Foreskin fibroblast (primary cell): ENCODE measurements at places on chromosomes 16 and 17.

DNA sequence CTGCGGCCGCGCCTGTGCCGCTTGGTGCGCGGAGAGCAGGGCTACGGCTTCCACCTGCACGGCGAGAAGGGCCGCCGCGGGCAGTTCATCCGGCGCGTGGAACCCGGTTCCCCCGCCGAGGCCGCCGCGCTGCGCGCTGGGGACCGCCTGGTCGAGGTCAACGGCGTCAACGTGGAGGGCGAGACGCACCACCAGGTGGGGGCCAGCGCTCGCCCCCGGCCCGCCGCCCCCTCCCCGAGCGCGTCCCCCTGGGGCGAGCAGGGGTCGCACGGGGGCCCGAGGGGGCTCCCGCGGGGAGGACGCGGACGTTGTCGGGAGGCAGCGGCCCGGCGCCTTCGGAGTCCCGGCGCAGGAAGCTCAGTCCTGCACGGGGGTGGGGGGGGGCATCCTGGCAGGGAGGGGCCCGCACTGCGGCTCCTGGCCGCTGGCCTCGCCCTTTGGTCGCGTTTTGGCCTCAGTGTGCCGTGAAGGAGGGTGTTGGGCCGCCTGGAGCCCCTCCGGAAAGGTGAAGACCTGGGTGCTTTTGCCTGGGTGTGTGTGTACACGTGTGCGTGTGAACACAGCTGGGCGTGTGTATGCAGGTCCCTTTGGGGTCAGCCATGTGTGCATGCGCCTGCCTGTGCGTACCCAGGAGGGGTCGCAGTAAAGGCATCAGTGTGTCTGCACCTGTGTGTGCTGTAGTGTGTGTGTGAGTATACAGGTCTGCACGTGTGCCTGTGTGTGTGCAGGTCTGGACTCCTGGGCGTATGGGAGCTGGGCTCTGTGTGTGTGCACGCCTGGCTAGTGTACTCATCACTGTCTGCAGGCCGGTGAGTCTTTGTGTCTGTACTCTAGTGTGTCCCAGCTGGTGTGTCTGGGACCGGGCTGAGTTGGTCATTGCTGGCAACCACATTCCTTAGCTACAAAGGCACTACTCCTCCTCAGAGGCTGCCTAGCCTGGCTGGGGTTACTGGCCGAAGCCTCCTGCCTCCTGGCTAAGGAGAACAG lies 615 bp downstream of the NHERF2 start:
- DNase-seq: peak; percentile 63

DNA sequence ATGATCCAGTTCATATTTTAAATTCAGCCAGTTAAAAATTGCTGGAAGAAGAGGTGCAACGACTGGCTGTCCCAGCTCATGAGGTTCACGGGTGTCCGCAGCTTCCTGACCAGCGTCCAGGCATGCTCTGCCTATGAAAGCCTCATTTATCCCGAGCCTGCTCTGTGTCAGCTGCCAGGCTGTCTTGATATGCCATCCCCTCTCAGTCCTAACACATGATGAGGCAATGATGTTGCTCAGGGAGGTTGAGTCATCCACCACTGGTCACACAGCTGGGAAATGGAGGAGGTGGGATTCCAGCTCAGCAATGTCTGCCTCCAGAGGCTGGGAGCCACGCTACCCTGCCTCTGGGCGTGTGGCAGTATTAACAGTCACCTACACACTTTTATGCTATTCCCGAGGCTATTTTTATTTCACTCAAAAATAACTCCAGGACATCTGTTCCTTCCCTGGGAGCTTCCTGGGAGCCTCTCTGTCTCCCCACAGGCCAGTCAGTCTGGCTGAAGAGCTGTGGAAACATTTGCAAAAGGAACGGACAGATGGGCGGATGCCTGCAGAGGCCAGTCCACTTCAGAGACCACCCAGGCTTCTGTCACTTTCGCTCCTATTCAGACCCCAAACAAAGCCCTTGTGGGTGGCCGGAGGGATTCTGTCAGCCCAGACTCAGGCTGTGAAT lies 22.5 kb downstream of the RAB11FIP4 start:
- peak; percentile 81 for DNase-seq

DNA sequence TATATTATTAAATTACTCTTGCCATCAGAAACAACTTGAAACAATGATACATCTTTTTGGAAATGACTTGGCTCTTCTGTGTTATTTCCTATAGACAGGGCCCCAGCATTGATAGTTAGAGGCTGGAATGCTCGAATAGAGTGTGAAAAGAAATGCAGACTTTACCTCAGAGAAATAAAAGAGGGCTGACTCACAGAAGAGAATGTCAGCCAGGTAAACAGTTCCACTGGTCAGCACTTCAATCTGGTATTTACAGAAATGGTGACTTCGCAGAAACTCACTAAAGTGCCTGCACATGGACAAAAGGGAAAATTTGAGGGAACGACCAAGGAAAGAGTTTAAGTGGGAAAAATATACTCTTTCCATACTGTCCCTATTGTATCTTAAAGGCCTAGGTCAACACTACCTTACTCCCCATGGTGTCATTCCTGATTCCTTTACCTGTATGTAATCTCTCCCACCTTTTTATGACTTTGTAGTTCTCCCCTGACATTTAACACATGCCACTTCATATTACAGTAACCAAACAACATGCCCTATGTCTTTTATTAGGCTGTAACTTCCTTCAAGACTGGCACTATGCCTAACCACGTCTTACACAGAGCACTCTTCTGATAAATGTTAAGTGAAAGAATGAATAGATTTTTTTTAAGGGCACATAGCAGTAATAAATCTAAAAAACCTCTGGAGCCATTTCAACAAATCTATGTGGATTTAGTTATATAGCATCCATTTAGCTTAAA lies 36.7 kb downstream of the AKAP10 start:
- DNase-seq: peak; percentile 47

DNA sequence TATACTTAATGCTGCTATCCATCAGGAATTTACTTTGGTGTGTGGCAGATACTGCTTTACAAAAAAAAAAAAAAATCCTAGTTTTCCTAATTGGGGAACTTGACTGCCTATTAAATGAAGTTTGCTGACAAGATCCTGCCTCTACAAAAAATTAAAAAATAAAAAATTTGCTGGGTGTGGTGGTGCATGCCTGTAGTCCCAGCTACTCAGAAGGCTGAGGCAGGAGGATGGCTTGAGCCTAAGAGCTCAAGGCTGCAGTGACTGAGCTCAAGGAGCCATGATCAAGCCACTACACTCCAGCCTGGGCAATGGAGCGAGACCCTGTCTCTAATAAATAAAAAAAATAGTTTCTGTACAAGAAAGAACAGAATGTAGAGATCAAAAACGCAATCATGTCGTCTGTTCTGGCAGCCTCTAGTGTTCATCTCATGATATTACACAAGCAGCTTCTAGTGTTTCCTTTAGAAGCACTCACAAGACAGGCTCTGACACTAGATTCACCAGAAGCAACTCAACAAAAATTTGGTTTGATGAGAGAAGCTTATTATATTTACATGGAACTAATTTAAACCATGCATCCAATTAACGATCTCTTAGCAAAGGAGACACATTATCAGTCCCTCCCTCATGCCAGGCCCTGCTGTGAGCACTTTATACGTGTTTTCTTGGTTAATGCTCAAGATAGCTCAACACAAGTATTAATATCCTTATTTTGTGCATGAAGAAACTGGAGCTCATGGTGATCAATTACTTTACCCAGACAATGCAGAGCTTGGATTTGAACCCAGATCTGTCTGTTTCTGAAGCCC lies 6.8 kb upstream of the KRTAP17-1 start:
- peak; percentile 80 for DNase-seq

DNA sequence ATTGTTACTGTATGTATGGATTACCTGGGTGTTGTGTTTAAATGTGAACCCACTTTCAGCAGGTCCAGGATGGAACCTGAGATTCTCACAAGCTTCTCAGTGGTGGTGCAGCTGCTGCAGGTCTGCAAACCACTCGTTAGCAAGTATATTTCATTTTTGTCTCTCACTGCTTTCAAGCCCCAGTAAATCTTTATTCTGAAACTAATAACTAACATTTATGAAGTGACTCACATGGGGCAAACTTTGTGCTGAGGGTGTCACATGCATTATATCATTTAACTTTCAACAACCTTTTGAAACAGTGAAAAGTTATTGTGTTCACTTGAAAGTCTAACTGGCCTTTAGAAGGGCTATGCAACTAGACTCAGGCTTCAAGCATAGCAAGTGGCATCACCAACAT lies 98.9 kb upstream of the DYNLRB2 start:
- no peak for DNase-seq

DNA sequence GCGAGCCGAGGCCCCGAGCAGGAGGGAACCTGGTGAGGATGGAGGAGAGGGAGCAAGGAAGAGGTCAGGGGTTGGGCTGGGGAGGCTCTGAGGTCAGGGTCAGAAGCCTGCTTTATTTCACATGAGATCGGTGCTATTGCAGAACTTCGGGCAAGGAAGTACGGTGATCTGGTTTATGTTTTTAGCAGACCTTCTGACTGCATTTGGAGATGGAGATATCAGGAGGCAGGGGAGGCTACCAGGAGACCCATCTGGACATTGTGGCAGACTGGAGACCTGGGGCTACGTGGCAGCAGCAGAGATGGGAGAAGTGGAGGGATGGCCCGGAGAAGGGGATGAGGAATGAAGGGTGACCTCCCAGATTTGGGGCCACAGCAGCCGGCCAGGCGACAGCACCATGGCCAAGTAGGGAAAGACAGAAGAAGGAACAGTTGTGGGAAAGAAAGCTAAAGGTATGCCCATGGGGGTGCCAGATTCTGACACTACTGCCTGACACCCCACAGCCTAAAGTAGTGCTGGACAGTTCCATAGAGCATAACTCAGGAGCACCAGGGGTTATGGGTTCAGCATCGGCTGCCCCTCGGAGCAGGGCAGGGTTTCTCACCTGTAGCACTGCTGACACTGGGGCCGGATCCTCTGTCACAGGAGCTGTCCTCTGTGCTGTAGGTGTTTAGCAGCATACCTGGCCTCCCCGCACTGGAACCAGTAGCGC lies 7.4 kb downstream of the CACNG4 start:
- DNase-seq: no peak

GRCh38 chr16:58462499-58462996 lies 37.4 kb upstream of the NDRG4 start:
- DNase-seq: no peak

- DNase-seq: no peak
These were observed 12.0 kb downstream of the IL4R start for GRCh38 chr16:27325736-27326135.

- no peak for DNase-seq
These were observed 214.6 kb downstream of the CCDC182 start for GRCh38 chr17:57530508-57530907.

- no peak for DNase-seq
These were observed 2.4 kb downstream of the PPM1D start for GRCh38 chr17:60602385-60602742.

- DNase-seq: no peak
These were observed 50.0 kb downstream of the RMI2 start for GRCh38 chr16:11395008-11395948.

GRCh38 chr17:36837195-36837938 lies 99.9 kb upstream of the LHX1 start:
- no peak for DNase-seq

- DNase-seq: no peak
These were observed 16.5 kb upstream of the CLEC18C start for GRCh38 chr16:70157105-70157476.

DNA sequence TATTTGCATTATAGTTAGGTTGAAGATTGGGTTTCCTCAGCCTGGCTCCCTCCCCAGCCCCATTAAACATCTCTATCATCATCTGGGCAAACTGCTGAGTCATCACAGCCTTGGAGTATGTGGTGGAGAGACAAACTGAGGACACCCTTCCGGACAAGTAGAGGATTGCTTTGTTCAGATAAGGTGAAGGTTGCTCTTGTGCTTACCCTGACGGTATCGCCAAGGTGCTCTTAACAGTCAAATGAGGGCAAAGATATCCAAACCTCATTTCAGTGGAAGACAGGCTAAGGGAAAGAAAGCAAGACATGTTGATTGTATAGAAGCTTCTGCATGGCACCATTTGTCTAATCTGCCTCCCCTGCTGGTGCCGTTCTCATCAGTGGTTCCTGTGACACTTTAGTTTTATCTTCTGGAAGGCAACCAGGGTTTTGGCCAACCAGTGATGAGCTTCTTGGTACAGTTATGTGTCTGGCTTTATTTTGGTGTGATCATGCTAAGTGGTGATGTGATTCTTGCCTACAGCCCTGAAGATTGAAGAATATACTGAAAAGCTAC lies 56.9 kb upstream of the LGALS9 start:
- DNase-seq: peak; percentile 47

- DNase-seq: peak; percentile 36
These were observed 49.2 kb downstream of the NXPH3 start for GRCh38 chr17:49624896-49625295.
